Caki2 (cell line): ENCODE measurements at places on chromosomes 13 and 19.
A peak's percentile ranks its signal among the peaks of the same experiment; 100 is the strongest.

DNA sequence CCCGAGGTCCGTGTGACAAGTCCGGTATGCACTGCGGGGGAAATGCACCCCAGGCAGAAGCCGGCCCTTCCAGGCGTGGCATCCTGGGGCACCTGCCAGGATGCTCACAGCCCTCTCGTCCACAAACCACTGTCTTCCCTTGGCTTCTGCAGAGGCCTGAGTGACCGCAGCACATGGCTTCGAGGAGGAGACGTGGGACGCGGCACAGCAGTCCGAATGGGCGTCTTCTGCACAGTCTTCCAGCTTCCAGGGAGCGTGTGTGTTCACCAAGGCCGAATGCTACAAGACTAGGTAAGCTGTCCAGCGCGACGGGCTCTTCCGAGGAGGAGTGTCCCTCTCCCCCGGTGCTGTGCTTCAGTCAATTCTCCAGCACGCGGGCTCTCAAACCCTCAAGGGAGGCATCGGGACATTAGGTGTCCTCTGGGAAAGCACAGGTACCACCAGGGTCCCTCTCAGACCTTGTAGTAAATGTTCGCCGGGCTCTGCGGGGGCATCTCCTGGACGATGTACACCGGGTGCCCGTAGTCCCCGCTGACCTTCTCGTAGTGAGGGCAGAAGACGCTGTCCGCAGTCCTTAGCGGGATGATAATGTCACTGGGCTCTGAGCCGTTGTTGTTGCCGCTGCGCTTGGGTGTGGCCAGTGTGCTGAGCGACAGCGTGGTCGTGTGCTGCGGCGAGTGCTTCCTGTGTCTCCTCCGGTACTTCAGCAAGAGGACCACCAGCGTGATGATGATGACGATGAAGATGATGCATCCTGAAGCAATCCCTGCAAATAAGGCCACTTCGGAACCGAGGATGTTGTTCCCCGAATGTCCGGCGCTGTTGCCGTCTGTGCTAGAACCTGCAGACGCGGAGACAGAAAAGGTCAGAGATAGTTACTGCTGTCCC is 42.6 kb downstream of the EFNB2 start:
- no peak for DNase-seq

DNA sequence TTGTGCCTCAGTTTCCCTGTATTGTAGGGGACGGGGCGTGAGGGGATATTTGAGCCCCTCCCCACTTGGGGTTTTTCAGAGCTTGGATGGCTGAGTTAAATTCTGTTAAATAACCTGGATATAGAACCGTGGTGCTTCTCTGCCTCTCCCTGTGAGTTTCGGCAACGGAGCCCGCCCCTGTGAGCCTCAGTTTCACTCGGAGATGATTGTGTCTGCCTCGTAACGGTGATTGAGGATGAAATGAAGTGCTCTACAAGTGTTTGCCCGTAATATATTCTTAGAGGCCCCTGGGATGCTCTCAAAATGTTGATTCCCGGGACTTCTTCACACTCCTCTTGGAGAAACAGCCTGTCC is 509 bp downstream of the KXD1 start:
- DNase-seq: no peak

- DNase-seq: no peak
Observed at GRCh38 chr13:105135852-105136615, 1399.4 kb downstream of the EFNB2 start.

DNA sequence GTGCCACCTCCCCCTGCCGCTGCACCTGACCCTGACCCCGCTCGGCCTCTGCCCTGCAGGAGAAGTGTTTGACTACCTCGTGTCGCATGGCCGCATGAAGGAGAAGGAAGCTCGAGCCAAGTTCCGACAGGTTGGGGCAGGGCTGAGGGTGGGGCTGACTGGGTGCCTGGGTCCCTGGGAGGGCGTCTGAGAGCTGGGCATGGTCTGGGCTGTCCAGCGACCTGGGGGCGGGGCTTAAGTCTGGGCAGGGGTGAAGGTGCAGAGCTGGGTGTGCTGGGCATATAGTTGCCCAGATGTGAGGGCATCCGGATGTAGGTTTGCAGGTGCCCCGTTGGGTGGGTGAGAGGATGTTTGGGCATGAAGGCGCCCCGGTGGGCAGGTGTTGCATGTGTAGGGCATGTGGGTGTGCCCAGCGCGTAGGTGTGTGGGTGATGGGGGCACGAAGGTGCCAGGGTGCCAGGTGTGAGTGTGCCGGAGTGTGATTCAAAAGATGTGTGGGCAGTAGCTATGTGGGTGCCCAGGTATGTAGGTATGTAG is 13.8 kb downstream of the MARK4 start:
- no peak for DNase-seq

- no peak for DNase-seq
Observed at GRCh38 chr13:71576571-71576970, 290.4 kb downstream of the DACH1 start.

DNA sequence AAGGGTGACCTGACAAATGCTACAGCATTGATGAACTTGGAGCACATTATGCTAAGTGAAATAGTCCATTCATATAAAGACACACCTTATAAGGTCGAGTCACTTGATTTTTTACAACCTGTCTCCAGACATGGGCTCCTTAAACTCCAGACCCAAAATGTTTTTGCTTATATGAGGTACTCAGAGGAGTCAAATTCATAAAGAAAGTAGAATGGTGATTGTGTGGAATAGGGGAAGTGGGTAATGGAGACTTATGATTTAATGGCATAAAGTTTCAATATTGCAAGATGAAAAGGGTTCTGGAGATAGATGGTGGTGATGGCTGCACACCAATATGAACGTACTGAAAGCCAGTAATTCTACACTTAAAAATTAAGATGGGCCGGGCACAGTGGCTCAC is 59.3 kb downstream of the ZNF627 start:
- DNase-seq: no peak

DNA sequence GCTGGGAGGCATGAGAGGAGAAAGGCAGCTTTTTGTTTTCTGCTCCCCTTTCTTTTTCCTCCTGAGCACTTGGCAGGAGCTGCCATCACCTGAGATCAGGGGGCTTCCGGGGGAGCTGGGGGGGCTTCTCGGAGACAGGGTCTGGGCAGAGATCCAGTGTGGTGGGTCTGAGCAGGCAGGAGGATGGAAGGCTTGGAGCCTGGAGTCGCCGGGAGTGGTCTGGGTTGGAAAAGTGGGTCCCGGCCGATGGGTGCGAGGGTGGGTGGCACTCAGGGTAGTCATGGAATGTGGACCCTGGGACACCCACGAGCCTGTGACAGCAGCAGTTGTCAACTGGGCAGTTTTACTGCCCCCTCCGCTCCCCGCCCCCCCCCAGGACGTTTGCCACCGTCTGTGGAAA is 2.2 kb upstream of the ADM5 start:
- no peak for DNase-seq

GRCh38 chr19:2942928-2943640 is 1.7 kb downstream of the ZNF77 start:
- DNase-seq: no peak

DNA sequence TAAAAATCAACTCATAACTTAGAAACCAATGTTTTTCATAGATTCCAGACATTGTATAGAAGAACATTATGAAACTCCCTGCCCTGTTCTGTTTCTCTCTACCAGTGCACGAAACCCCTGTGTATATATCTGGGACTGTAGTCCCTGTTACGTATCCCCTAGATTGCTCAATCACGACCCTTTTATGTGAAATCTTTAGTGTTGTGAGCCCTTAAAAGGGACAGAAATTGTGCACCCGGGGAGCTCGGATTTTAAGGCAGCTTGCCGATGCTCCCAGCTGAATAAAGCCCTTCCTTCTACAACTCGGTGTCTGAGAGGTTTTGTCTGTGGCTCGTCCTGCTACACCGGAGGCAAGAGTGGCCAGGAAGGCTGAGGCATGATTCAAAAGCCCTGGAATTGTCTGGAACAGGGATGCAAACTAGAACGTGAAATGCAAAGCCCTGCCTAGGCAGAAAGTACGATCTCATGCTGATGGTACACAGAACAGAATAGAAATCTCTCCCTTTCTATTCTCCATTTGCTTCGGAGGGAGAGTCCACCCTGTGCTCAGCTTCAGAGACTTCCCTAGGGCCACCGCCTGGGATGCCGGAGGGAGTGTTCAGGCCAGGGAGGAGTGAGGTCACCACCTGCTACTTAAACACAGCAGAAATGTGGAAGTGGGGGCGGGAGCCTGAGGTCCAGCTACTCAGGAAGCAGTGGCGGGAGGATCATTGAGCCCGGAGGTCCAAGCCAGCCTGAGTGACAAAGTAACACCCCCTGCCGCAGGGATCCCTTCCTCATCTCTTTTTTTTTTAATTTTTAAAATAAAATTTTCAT is 758 bp upstream of the ZNF888 start:
- DNase-seq: peak; percentile 17

DNA sequence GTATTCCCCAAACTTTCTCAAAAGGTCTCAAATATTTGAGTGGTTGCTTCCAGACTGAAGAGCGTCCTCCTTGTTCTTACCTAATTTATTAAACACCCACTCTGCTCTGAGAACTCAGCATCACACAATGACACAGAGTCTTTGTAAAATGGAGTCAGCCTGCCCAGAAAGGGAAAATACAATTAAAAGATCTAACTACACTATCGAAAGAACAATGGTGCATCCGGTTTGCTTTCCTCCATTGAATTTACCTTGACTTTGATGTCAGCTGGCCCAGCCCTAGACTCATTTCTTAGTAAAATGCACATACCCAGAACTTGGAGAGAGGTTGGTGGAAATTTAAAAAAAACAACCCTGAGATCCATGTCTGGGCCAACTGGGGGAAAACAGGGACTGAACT is 120.7 kb upstream of the SERP2 start:
- no peak for DNase-seq

DNA sequence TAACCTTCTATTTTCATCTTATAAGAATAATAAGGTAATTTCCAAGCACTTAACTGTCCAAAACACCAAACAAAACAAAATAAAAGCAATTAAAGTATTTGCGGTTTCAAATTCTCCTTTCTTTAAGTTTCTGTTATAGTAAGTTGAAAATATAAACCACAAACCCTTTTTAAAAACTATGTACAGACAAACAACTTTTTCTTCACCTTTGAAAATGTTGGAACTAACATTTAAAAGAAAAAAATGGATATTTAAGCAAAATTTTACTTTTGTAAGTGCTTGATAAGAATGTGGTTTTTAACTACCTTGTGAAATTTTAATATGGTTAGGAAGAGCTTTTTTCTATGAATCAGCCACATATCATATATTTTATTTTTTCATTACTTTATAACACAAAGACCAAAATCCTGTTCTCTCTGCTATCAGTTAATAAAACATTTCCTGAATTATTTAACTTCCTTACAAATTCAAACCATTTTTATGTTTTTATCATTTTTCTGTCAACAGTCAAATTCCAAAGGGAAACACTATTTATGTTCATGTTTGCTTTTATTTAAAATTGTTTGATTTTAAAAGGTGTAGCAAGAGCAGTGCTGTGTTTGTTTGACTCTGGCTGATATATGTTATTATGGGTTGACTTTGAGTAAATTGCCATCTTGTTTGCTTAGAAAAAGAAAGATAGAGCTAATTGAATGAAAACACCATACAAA is 554.1 kb upstream of the KLHL1 start:
- DNase-seq: no peak

DNA sequence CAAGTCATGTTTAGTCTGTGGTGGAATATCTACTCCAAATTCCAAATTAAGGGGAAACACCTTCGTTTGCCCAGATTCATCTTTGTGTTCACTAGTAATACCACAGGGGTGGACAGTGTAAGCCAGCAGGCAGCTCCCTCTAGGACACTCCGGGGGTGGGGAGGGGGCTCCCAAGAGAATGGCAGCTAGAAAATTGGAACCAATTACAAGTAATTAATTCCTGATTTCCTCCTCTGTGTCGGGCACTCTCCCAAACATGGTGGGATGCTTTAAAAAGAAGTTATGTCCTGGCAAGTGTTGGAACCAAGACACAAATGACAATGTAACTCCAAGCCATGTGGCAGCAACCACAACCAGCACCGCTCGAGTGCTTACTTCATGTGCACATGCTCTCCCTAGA is 5.9 kb downstream of the COL4A1 start:
- DNase-seq: no peak

DNA sequence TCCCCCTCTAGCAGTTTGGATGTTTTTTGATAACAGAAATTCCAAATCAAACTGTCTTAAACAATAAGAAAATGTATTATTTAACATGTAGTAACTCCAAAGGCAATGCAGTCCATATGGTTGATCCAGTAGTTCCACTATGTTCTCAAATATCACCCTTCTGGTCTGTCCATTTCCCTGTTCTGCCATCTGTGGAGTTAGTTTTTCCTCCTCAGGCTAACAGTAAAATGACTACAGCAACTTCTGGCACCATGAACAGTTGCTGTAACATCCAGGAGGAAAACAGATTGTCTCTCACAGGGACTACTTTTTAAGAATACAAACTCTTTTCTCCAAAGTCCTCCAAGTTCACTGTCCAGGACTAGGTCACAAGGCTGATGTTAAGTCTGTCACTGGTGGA is 455.4 kb downstream of the FGF14 start:
- DNase-seq: no peak
